ENCODE measurements at places on chromosomes 6 and 20. TPM values are rescaled to one million over a fixed set of nuclear protein-coding genes. Genes with fewer than 3 reads are reported as not detected.
A peak's percentile ranks its signal among the peaks of the same experiment; 100 is the strongest.

The SLC13A3 gene
- 0.47 TPM for total RNA-seq

The GLO1 gene
- 83.4 TPM for total RNA-seq

- H3K36me3 ChIP-seq = peaks cover 11% of the 10 kb centered on the region
- H3K27me3 ChIP-seq = no peaks in the 10 kb centered on the region
- H3K4me3 ChIP-seq = peak overlapping the region; percentile 99
- peak overlapping the region; percentile 99 for H3K27ac ChIP-seq
- DNase-seq = peak; percentile 54
Measured at GRCh38 chr6:31970604-31971271, 1.2 kb downstream of the DXO start.

The SDCBP2 gene
- total RNA-seq = 0.89 TPM
